ENCODE measurements at places on chromosomes 7 and 10. TPM values are rescaled to one million over a fixed set of nuclear protein-coding genes. Genes with fewer than 3 reads are reported as not detected.

GRM3 gene
- total RNA-seq = not detected

SERPINE1 gene
- total RNA-seq = 6.2 TPM

LDB3 gene
- 1.3 TPM for total RNA-seq

POLD2 gene
- 38.9 TPM for total RNA-seq

TEX47 gene
- total RNA-seq = not detected

IL6 gene
- total RNA-seq = 55.3 TPM

PLEKHS1 gene
- total RNA-seq = not detected

All from breast epithelium (tissue), 4 donors.